Stimulated activated CD4-positive, alpha-beta T cell treated with anti-CD3 and anti-CD28 coated beads, Interleukin-1b, Interleukin-23, amount 100 ng/mL, for 48 hours (primary cell): ENCODE measurements at places on chromosomes 1 and 21.

GRCh38 chr1:27602462-27603308, 1.3 kb downstream of the AHDC1 start:
- DNase-seq: no peak

- DNase-seq: no peak
Observed at GRCh38 chr21:16821588-16821987, 691.3 kb upstream of the CXADR start.

- no peak for DNase-seq
Observed at GRCh38 chr1:230943048-230943593, 35.5 kb downstream of the TTC13 start.

- DNase-seq: no peak
Observed at GRCh38 chr1:27527890-27528817, 38.2 kb upstream of the WASF2 start.
